NCI-H1436 (cell line): ENCODE measurements at places on chromosomes 1 and 21.

GRCh38 chr1:206716870-206717673 lies 32.4 kb downstream of the MAPKAPK2 start:
- DNase-seq, result no peak

GRCh38 chr1:10267319-10267718 lies 56.9 kb downstream of the KIF1B start:
- no peak for DNase-seq

DNA sequence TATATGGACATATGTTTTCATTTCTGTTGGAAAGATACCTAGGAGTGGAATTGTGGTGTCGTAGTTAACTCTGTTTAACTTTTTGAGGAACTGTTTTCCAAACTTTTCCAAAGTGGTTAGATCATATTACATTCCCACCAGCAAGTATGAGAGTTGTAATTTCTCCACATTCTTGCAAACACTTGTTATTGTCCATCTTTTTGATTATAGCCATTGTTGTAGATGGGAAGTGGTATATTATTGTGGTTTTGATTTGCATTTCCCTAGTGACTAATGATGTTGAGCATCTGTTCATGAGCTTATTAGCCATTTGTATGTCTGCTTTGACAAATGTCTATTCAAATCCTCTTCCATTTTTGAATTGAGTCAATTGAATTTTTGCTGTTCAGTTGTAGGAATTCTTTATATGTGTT lies 19.8 kb downstream of the CAMTA1 start:
- no peak for DNase-seq

DNA sequence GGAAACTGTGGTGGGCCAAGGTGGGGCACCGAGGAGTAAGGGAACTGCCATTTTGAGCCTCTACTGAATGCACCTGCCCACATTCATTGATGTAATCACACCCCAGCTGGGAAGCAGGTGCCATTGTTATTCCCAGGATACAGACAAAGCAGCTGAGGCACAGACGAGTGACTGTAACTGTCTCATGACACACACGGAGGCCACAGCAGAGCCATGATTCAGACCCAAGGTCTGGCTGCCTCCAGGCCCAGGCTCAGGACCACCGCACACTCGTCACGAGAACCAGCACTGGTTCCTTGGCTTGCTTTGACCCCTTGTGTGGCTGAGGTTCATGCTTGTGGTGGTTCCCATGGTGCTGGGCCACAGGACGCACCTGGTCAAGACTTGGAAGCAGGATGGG lies 45.6 kb upstream of the CLIC4 start:
- no peak for DNase-seq

DNA sequence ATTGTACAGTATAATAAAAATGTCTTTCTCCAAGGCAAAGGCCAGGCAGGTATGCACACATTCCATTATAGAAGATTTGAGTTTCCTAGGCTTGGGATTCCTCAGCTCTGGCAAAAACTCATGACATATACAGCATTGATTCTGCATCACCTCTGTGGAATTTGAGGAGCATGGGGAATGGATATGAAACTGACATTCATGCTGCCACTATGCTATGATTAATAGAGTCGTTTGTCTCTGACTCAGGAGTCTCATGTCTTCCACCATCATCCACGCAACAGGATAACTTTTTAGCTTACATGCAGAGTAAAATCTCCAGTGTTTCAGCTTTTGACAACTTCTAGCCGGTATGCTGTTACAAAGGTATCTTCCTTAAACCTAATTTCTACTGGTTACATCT lies 49.8 kb upstream of the ADORA3 start:
- no peak for DNase-seq

- DNase-seq, result no peak
These were observed 5.5 kb upstream of the PROX1 start for GRCh38 chr1:213982289-213982671.

- no peak for DNase-seq
These were observed 1412.9 kb downstream of the PLA2G4A start for GRCh38 chr1:188241629-188242028.

GRCh38 chr1:170471398-170472053 lies 60.4 kb upstream of the GORAB start:
- DNase-seq, result no peak

DNA sequence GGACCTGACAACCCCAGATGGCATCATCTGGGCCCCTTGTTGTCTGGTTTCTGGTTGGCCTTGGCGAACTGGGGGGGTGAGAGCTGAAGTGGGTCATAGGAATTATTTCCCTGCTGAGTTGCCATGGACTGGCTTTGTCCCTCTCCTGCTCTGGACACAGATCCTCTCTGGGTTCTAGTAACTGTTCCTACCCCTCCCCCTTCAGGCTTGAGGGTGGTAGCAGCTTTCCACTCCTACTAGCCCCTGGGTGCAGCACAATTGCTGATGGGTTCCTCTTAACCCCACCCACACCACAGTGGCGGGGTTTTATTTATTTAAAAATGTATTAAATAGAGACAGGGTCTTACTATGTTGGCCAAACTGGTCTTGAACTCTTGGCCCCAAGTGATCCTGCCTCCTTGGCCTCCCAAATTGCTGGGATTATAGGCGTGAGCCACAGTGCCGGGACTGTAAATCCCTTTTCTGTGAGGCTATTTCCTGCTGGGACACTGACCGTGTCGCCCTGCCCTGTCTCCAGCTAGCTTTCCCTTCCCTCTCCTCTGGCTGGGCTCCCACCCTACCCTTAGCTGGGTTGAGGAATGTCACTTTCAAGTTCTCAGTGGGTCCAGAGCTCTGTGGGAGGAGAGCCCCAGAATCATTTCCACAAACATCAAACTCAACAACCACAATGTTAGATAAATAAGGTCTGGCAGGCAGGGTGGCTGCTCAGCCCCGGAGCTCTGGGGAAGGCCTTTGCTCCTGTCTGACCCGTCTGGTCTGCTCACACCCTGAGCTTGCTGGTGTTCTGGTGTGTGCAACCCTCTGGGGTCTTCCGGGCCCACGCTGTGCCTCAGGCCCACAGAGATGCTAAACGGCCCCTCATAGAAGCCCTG lies 112.7 kb upstream of the WNT4 start:
- no peak for DNase-seq

- DNase-seq, result no peak
These were observed 180.7 kb upstream of the VAMP3 start for GRCh38 chr1:7590426-7590790.

GRCh38 chr1:39132505-39133339 lies 71.8 kb upstream of the MACF1 start:
- no peak for DNase-seq

DNA sequence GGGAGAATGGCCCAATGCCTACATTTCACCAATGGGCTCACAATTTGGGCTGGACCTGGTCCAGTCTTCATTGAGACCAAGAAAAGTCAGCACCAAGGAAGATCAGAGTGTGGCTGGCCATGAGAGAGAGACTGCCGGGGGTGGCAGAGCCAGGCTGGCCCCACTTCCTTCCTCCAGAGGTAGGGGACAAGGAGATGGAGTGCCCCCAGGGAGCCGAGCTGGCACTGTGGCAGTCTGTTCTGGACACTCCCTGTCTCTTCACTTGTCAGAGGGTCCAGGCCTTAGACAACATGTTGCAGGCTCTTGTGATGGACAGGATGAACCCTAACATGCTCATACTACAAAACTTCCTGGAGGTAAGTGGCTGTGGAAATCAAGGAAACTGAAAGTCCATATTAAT lies 27.7 kb downstream of the INAVA start:
- no peak for DNase-seq

DNA sequence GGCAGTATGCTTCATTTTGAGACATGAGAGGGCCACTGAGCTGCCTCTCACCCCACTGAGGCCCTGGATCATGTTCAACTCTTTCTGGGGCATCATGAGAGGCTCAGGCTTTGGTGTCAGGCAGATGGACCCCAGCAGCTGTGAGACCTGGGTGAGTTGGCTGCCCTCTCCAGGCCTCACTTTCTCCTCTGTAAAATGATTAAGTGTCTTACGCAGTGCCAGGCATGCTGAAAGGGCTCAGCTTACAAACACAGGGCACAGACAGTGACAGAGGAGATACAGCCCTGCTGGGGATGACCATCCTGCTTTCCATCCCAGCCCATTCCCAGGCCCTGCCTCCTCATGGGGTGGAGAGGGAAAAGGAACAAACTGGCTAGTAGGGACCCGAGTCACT lies 387.4 kb downstream of the MATN1 start:
- no peak for DNase-seq

DNA sequence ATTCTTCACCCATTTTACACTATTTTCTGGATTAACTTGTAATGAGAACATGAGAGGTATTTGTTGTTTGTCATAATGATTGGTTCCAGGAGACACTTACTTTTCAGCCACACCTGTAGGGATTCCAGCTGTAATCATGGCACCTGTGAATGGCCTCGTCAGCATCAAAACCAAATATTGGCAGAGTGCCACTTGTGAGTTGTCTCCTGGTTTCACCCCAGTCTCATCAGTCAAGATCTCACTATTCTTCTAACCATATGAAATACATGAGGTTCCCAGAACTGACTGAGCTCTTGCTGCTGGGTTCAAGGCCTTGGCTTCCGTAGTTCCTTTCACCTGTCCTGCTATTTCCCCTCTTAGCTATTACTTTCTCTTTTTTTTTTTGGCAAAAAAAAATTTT lies 246.6 kb upstream of the ADGRL2 start:
- peak; percentile 12 for DNase-seq

- DNase-seq, result no peak
These were observed 63.1 kb downstream of the KIRREL1 start for GRCh38 chr1:158056498-158056897.

DNA sequence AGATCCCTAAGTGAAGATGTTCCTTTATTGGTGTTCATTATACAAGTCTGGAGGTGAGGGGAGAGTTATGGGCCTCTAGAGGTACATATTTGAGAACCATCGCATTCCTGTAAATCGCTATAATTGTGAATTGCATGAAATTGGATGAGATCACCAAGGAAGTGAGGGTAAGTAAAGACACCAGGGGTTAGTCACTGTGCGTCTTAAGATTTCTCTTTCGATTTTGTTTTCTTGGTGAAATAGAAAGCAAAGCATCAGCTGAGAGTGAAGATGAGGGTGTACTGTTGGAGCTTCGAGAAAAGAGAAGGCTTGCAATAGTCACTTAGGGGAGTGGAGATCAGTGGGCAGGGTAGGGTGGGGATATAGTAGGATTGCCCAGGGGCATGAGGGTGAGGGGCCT lies 82.1 kb downstream of the RAVER2 start:
- DNase-seq, result no peak

DNA sequence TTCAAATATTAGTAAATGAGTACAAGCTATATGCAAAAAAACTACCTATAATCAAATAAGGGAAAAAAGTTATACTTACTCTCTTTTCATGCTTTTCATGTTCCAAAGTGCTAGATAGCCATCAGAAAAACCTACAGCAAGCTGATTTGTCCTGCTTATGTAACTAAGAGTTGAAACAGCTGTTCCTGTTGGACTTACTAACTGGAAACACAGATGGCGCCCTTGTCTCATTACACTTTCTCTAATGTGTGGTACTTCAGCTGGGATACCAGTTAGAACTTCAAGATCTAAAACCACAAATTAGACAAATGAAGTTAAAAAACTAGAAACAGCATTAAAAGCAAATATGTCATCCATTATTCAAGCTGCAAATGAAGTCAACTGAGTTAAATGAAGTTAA lies 24.3 kb downstream of the AHCTF1 start:
- peak; percentile 60 for DNase-seq

- DNase-seq, result no peak
These were observed 688.4 kb downstream of the USP25 start for GRCh38 chr21:16418226-16418625.

GRCh38 chr1:98677288-98677687 lies 15.8 kb downstream of the SNX7 start:
- no peak for DNase-seq

DNA sequence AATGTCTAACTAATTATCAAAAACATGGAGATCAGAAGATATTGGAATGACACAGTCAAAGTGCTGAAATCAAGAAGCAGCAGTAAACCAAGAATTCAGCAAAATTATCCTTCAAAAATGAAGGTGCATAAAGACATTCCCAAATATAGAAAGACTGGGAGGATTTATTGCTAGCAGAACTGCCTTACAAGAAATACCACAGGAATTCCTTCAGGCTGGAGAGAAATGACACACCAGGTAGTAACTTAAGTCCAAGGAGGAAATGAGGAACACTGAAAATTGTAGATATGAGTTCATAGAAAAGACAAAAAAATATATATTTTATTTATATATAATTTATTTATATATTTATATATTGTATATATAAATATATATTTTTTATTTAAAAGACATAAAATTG lies 217.2 kb downstream of the RPS6KC1 start:
- DNase-seq, result no peak

DNA sequence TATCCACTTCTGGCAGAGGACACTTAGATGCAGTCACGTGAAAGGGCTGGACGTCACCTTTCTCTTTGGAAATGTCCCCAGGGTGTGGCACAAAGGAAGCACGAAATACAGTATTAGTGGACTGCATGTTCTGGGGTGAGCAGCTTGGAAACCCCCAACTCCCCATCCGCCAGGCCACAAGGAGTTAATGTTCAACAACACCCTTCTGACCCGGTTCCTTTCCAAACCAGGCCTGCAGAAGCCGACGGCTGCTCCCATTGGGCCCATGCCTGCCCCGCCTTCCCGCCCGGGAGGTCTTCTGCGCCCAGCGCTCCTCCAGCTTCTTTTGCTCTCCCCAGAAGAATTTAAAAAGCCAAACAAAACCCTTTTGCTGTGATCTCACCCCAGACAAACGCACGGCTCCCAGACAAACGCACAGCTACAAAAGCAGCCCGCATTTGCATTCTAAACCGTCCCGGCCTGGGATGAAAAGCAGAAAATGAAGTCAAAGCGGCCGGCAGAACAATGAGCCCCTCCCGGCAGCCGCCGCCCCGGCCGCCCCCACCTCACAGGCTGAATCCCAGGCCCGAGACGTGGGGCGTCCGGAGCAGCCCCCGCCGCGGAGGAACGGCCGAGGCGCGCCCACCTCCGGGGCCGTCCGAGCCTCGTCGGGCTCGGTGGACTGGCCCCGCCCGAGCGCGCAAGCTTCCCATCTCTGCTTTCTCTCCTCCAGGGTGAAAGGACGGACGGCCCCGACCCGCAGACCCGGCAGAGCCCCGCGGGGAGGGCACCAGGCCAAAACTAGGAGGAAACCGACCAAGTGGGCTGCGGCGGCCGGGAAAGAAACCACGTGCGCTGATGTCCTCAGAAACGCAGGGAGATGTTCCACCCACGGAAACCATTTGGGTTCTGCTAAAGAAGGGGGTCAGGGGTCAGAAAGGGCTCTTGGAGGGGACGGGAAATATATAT lies 101.9 kb downstream of the PLPP3 start:
- no peak for DNase-seq

DNA sequence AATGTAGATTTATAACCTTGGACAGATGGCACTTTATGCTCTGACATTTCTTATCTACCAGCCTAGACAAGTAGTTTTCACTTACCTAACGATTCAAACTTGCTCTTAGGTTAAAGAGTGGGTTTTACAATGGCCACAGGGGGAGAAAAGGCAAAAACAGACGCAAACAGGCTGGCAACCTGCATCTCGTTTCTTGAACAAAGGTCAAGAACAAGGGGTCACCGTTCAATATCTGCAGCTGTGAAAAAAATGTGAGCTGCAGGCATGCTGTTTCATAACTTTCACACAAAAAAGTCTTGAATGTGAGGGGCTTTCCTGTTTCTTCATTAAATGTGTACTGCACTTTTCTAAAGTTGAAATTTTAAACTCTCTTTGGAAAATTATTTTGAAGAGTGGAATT lies 49.4 kb downstream of the SYDE2 start:
- DNase-seq, result no peak
